Activated CD4-positive, CD25-positive, alpha-beta regulatory T cell treated with anti-CD3 and anti-CD28 coated beads, Interleukin-2, amount 50 U/mL, for 72 hours (primary cell): ENCODE measurements at places on chromosomes 2 and 18.

DNA sequence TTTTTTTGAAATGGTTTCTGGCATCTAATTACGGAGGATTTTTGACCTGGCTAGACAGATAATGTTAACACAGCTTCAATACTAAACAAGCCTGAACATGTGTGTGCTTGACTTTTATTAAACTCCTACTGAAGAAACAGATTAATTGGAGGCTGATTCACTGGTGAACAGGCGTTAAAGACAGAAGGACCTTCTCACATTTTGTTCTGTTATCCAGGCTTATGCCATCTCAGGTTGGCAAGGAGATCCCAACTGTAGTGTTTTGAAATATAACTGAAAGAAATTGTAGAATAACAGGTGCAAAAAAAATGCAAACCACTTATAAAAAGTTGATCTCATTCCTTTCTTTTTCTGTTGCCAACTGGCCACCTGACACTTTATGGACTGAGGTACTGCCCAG, 269.6 kb downstream of the ARHGAP15 start:
- no peak for DNase-seq

DNA sequence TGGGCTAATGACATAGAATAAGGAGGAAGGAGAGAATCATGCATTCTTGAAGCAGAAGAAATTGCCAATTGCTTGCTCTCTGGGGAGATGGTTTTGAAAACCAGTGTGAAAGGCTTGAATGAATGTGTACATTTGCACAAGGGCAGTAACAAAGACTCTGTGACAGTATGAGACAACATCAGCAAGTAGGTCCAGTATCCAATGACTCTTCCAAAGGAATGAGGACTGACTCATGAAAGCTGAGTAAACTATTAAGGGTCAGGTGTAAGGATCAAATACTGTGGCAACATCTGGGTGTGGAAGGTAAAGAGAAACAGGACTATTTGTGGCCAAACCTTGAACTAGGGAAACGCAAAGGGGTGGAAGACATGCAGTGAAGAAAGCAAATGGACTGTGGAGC, 886.0 kb upstream of the CHAC2 start:
- no peak for DNase-seq

DNA sequence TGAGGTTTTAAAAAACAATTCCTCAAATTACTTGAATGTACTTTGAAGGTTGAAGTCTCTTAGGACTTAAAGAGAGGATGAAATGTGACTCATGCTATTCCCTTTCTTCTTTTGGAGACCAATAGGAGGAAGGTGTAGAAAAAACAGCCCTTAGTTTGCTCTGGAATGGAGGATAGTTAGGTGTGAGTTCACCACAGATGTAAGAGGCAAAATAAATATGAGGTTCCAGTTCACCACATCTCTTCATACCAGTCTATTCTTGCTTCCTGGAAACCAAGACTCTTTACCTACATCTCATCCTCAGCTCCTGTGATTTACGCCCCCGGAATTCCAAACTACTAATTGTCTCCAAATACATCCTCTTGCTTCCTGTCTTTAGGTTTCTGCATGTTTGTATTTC, 77.5 kb upstream of the TTC21B start:
- DNase-seq: no peak

GRCh38 chr2:36459725-36460137, 104.2 kb downstream of the CRIM1 start:
- DNase-seq: no peak

DNA sequence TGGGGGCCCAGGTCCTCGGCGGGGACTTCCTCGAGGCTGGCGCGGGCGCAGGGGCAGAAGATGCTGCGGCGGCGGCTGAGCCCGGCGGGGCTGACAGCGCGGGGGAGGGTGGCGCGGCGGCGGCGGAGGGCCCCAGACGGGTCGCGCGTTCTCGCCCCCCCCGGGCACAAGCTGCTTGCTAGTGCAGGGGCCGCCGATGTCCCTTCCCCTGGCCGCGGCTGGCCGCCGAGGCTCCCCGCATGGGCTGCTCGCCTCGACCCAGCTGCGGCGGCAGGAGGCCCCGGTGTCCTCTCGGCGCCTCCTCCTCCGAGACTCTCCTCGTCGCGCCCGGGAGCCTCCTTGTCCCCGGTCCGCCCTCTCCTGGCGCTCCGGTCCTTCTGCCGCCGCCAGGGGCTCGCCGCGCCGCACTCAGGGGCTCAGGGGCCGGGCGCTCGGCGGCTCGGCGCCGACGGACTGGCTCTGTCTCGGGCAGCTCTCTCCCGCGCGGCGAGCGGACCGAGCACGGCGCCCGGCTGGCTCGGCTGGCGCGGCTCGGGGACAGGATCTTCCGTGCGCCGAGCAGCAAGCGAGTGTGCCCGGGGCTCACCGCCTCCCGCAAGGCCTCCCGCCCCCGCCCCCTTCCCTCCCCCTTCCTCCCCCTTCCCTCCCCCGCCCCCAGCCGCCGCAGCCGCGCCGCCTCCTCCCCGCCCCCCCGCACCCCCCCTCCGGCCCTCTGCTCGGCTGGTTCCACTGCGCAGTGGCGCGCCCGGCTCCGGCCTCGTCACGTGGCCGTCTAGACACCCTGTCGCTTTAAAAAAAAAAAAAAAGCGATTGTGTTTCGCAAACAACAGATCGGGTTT, 902 bp upstream of the SMAD7 start:
- peak; percentile 73 for DNase-seq

DNA sequence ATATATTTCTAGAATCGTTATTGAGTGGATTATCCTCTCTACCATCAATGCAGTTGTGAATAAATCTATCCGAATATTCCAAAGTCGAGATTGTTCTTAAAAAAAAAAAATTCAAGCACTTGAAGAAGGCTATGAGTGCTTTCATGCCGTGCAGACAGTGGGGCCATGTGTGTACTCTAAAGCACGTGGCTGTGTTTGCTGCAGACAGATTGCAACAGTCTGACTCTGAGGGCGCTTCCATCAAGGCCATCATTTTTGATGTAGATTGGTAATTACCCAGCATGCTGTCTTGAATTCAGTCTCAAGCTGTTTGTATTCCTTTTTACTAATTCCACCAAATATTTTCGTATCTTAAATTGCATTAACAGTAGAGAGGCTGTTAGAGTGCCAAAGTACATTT, 325.9 kb upstream of the LINC00305 start:
- no peak for DNase-seq

- DNase-seq: no peak
Observed at GRCh38 chr2:98898423-98898841, 37.6 kb downstream of the CRACDL start.

GRCh38 chr2:62604336-62604735, 98.3 kb upstream of the TMEM17 start:
- no peak for DNase-seq

- DNase-seq: no peak
Observed at GRCh38 chr2:44929735-44930273, 11.7 kb upstream of the SIX3 start.

DNA sequence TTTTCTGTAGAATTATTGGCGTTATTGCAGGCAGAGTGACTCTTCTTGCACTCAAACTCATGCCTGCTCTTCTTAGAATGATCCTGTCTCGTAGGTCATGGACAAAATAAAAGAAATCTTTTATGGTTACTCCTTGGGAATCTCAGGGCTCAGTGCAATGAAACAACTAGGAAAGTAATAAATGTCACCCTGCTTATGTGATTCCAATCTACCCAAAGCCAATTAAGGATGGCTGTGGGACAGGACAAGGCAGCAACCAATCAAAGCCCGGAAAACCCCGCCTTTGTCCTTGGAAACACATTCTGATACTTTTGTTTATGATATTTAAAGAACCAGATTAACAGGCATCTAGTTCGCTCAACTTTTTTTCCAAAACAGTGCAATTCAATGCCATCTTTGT, 53.0 kb downstream of the GRB14 start:
- no peak for DNase-seq

DNA sequence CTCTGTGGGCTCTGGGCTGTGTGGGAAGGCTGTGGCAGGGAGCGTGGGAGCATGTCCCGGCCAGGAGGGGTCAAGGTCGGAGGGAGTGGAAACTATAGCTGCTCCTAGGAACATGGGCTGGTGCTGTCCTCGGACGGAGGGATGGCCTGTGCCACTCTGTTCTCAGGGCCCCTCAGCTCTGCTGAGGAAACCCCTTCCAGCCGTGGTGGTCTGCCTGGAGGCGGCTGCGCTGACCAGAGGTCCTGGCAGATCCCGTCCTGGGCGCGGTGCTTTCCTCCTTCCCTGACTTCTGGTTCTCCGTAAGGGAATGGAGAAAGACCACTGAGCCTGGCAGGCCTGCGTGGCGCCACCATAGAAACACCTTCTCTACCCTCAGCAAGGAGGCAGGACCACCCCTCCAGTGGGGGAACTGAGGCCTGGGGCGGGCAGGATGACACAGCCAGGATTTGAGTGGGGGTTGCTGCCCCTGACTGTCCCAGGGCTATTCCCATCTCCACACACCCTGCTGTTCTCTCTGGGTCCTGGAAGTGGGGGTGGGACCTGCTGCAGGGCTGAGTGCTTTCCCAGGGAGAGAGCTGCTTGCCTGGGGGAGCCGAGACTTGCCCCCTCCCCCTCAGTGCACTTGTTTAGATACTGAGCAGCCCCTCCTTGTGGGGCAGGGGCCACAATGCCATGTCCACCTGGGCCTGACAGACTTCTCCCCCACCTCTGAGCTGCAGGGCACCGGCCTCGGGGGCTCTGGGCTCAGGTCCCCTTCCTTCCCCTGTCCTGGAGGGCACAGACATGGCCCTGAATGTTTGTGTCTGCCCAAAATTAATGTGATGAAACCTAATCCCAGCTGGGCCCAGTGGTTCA, 301.0 kb upstream of the HS6ST1 start:
- no peak for DNase-seq

DNA sequence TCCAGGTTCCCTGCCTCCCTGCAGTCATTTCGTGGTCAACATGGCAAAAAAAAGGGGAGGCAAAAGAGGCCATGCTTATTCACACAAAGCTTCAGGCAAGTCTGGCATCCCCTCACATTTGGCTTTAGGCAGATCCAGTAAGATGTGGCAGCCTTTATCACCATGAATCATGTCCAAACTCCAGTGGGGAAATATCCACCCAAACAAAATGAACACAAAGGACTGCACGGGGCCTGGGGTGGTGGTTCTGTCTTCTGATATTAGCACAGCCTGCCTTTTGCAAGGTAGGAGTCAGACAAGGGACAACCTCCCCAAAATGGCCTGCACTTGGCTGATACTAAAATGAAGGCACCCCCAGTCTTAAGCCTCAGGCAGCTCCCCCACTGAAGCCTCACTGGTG, 129.9 kb downstream of the ZBTB7C start:
- DNase-seq: no peak

DNA sequence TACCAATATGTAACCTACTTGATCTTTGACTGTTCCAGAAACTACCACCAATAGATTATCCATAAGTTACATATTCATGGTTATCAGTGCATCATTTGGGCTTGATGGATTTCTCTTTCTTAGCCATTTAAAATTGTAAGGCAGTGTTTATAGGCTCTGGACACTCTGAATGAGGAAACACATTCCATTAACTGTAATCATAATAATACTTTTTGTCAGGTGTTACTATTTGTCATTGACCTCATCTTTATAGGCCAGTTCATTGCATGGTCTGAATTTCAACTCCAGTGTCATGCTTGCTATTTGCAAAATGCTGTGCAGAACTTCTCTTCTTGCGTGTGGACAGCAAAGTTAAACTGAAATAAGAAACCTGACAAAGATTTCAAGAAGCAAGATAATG, 1340.2 kb upstream of the ZEB2 start:
- DNase-seq: no peak

DNA sequence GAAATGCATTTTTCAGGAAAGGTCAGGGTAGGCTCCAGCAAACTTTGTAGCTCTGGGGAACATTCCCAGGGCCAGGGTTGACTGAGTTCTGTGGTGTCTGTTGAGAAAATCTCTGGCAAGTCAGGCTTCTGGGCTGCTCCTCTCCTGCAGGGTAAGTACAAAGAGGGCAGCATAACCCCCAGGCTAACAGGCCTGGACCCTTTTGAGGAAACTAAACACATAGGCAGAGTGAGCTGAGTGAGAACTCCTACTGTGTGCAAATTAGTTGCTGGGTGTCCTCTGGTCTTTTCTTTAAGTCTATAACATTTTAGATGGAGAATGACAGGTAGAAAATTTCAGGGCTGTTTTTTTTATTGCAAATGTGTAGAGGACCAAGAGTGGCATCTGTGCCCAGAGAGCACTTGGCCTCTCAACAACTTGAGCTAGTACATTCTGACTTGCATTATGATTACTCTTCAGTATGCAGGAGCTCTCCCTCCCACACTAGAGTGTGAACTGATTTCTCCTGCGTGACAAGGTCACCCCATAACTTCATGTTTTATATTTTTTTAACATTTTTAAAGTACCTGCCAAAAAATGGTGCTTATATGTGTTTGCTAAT, 49.9 kb downstream of the GPR39 start:
- no peak for DNase-seq

DNA sequence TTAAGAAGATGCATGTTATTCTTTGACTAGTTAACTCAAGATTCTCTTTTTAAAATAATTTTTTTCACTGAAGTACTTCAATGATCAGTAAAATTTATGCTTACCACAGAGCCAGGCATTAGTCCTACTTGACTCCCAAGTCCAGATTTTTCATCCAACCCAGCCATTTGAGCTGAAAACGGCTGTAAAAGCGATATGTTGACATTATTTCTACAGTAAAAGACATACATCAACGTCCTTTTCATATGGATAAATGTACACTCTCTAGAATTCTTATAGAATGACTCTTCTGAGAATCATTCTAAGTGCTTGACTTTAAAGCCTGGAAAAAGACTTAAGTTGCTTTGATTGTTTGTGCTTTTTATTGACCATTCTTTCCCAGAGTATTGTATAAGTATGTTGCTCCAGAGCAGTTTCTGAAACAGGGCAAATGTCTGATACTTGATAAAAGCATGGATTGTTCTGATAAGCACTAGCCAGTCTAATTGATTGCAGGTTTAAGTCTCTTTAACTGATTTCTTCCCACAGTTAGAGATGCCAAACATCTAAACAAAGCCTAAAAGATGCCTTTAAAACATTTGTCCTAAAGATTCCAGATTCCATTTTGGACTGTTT, 90.9 kb downstream of the COL5A2 start:
- DNase-seq: no peak

GRCh38 chr2:2237563-2237962, 93.5 kb downstream of the MYT1L start:
- no peak for DNase-seq

DNA sequence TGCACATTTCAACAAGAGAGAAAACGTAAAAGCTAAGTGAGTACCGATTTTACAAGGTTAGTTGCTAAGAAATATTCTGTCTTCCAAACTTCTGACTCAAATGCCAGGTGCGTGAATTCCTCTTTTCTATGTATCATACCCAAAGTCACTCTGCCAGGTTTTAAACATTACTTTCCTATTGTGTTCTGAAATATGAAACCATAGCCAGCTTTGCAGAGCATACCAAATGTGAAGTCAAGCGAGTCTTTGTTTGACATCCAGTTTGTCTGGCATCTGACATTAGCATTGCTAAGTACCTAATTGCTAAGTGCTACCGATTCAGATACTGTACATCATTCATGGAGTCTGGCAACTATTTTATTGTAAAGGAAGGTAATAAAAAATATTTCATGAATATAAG, 321.9 kb upstream of the GALNT5 start:
- no peak for DNase-seq

- DNase-seq: no peak
Observed at GRCh38 chr18:77648411-77648810, 398.8 kb downstream of the GALR1 start.

GRCh38 chr2:105691947-105692390, 52.7 kb upstream of the NCK2 start:
- DNase-seq: no peak

GRCh38 chr2:15993666-15994065, 53.3 kb downstream of the MYCN start:
- DNase-seq: no peak
